Effector CD4-positive, alpha-beta T cell (primary cell): ENCODE measurements at places on chromosomes 11 and 22.
A peak's percentile ranks its signal among the peaks of the same experiment; 100 is the strongest.

GRCh38 chr11:76810151-76810853 is 27.1 kb downstream of the TSKU start:
- no peak for DNase-seq

DNA sequence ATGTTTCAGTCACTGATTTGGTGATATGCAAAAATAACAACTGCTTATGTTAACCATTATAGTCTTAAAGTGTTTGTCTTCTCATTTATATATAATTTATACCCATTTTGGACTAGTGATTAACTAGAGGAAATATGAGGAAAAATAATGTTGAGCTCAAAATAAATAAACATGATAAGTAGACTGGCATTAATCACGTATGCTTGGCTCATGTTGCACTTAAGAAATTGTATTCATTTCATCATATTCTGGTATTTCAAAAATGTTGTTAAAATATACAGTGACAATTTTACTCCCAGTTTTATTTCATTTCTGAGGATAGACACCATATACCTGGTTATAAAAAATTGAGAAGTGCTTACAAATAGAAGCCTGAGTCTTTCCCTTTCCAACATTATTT is 3.8 kb upstream of the OR10D3 start:
- DNase-seq, result no peak

DNA sequence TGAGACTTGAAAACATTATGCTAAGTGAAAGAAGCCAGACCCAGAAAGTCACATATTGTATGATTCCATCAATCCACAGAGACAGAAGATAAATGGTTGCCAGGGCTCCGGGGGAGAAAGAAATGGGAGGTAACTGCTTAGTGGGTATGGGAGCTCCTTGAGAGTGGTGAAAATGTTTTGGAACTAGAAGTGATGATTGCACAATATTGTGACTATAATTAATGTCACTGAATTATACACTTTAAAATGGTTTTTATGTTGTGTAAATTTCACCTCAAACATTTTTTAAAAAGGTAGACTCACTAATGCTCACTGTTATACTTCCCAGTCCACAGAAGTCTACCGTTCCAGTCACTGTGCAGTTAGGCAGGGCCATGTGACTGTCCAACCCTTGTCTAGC is 32.2 kb upstream of the AKIP1 start:
- no peak for DNase-seq

- peak; percentile 0 for DNase-seq
These were observed 3.0 kb downstream of the MUS81 start for GRCh38 chr11:65862941-65863888.

DNA sequence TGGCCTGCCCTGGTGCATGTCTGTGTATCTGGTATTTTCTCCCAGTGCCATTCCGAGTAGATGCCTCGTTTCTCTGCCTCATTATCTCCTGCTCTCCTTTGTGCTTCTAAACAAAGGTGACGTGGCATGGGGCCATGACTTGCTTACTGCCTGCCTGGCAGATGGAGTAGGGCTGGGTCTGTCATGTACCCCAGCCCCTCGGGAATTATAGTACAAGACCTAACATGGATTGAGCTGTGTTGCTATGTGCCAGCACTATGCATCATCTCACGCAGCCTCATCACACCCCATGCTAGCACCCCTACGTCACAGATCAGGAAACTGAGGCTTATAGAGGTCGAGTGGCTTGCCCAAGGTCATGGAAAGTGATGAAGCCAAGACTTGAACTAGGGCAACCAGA is 88.1 kb downstream of the GALNT18 start:
- no peak for DNase-seq

DNA sequence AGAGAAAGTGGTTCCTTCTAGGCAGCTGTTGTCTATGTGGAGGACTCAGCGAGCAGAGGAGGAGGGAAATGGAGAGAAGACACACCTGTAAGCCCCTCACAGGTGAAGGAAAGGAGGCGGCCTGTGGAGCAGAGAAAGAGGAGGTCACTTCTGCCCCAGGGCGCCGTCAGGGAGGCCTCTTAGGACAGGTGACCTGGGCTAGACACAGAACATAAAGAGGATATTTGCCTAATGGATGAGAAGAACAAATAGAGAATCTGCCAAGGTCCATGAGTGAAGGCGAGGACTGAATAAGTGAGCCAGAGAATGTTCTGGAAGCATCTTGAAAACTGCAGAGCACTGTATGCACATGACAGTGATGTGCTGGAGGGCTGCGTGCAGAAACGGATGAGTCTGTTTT is 2.2 kb upstream of the SCUBE1 start:
- no peak for DNase-seq

- no peak for DNase-seq
These were observed 108.9 kb downstream of the TIMP3 start for GRCh38 chr22:32910429-32910772.

DNA sequence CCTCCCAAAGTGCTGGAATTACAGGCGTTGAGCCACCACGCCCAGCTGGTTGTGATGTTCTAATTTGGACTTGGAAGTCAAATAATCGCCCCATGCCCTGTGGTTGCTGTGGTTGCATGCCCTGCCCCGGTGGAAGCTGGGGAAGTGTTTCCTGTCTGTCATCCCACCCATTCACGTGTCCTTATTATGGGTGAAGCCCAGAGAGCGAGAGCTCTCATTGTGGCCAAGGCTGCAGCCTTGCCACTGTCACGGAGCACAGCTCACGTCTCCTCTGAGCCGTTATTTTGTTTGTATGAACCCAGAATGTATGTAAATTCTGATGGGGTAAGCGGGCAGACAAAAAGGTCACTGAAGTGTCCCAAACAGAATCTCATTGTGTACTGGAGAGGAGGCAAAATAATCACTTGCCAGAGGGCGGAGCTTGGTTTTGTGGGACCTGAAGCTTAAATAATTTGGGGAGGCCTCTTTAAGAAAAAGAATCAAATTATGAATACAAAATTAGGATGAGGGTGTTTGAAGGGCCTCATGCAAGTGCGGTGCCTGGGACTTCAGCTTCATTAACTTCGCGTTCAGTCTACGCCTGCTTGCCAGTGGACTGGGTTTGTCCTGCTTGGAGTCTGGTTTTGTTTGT is 25.8 kb upstream of the TREH start:
- peak; percentile 36 for DNase-seq

- no peak for DNase-seq
These were observed 54.6 kb upstream of the CHRM4 start for GRCh38 chr11:46445920-46446771.

DNA sequence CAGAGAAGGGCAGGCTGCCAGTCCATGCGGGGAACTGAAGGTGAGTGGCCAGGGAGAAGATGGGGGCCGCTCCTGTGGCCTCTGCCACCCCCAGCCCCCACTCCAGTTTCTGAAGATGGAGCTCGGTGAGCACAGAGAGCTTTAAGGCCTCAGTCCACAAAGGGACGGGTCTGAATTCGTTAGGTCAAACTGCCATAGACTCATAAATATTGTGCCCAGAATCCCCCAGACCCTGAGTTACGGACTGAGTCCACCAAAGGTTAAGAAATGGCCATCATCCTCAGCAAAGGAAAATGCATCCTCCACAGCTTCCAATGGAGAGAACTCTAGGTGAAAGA is 344.2 kb downstream of the BUD13 start:
- DNase-seq, result no peak

DNA sequence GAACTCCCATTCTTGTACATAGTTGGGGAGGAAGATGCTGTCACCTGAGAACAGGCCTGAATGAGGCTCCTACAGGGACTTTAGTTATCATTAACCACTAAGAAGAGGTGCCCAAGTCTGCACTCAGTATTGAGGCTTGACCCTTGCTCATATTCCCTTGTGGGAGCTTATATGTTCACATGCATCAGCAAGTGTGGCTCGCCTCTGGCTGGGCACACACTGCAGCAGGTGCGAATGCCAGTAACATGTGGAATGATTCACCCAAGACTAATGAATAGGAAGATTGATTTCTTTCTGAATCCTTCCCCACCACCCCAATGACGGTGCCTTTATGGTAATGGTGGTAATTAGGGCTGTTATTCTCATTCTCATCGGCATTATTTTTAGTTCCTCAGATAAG is 127.3 kb downstream of the FEZ1 start:
- no peak for DNase-seq

DNA sequence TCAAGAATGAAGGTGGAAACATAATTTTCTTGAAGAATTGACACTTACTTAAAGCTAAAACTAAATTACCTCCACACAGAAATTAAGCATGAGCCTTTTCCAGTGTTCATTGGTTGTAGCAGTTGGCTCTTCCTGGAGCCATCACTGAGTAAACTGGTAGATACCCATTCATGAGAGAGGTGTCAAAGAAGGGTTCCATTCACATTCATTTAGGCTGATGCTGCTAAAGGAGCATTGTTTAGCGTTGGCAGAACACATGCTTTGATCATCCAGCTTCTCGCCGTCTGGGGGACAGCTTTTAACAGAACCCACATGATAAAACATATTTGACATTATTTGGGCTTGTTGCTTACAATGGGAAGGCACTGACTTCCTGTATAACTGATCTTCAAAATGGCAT is 71.6 kb downstream of the TNRC6B start:
- DNase-seq, result no peak

GRCh38 chr11:10354389-10354788 is 49.5 kb downstream of the ADM start:
- DNase-seq, result no peak
